Substantia nigra (tissue), 51 donors: ENCODE measurements at places on chromosomes 16 and 17.

DNA sequence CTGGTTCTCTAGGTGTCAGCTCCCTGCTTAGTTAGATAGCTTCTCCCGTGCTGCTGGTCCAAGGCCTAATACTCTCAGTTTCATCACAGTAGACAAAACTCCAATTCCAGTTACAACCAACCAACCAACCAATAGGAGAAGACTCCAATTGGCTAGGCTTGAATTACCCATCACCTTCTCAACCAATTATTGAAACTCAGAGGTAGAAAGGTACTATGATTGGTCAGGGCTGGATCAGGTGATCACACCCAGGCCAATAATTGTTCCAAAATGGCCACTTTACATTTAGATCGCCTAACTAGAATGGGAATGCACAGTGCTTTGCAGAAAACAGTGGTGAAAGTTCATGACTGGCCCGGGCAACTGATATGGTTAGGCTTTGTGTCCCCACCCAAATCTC lies 49.5 kb upstream of the CRHR1 start:
- no peak for DNase-seq

DNA sequence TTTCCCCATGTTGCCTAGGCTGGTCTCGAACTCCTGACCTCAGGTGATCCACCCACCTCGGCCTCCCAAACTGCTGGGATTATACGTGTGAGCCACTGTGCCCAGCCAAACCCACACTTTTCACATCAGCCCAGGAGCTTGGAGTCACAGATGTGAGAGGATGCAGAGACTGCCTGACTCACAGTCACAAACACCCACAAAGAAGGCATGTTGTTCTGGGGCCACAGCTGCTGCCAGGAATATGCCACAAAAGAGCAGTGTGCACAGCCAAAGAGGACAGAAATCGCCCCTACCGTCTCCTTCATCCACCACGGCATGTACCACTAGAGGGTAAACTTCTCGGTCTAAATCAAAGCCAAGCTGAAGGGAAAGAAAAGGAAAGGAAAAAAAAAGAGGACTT lies 25.1 kb upstream of the FOXJ1 start:
- DNase-seq: no peak

DNA sequence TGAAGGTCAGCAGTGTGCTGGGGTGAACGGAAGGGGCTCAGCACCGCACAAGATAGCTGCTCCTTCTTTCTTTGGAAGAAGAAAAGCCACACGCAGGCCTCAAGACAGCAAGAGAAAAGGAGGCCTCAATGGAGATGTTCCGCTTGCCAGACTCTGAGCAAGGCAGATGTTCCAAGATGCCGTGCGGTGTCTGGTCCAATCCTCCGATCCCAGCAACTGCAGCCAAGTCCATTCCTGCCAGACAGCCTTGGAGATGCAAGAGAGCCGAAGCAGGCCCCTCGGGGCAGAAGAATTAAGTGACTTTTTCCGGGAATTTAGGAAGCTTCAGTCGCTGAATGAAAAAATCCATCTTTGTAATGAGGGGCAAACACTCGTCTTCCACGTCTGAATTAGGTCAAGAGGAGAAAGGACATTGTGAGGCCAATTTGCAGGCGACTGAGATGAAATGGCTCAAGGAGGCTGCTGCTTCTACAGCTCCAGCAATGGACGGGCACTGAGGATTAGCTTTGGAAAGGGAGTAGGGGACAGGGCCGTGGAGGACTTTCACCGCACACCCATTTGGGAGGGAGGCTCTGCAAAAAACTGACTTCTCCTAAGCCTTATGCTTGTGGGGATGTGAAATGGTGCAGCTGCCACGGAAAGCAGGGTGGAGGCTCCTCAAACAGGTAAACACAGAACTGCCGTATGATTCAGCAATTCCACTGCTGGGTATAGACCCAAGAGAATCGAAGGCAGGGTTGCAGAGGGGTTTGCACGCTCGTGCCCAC lies 44.7 kb downstream of the RPH3AL start:
- DNase-seq: no peak

DNA sequence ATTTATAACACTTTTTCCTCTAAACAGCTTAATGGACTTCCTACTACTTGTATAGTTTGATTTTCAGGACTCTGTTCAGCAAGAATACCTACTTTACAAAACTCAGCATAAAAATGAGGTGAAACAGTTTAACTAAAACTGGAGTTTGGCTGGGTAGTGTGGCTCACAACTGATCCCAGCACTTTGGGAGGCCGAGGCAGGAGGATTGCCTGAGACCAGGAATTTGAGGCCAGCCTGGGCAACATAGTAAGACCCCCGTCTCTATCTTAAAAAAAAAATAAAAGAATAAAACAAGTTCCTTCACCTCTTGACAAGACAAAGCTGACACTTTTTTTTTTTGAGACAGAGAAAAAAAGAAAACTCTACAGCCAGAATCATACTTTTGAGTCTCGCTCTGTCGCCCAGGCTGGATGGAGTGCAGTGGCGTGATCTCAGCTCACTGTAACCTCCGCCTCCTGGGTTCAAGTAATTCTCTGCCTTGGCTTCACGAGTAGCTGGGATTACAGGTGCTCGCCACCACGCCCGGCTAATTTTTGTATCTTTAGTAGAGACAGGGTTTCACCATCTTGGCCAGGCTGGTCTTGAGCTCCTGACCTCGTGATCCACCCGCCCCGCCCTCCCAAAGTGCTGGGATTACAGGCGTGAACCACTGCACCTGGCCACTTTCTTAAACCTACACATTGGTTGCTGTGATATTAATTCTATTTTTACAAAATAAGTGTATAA lies 2.6 kb downstream of the PDF start:
- no peak for DNase-seq

GRCh38 chr17:79388556-79389295 lies 222.1 kb downstream of the RBFOX3 start:
- peak; percentile 56 for DNase-seq

- DNase-seq: peak; percentile 98
These were observed at the start of gene ALDOC for GRCh38 chr17:28576758-28577465. Gene ALDOC, minus strand, starts transcription at chr17:28576895. Its CDS starts 1,363 bp downstream, at chr17:28575532.

GRCh38 chr17:48429638-48430586 lies at the start of gene SKAP1:
Gene SKAP1, minus strand, starts transcription at chr17:48430214.
- DNase-seq: no peak

DNA sequence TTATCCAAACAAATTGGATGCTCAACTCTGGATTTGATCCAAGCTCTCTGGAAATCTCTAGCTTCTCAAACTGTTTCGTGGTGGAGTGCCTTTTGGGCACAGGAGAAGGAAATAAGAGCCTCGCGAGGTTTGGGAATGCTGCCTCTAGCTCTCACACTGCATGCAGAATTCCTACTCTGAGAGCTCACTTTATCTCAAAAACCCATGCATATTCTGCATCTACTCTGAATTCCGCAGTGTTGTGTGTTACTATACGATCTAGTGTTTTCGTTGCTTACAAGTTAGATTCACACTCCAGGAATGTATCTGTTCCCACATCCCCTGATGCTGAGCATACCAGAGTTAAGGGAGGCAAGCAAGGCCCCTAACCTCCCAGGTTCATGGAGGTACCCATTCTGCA lies 462.7 kb downstream of the WWOX start:
- no peak for DNase-seq

DNA sequence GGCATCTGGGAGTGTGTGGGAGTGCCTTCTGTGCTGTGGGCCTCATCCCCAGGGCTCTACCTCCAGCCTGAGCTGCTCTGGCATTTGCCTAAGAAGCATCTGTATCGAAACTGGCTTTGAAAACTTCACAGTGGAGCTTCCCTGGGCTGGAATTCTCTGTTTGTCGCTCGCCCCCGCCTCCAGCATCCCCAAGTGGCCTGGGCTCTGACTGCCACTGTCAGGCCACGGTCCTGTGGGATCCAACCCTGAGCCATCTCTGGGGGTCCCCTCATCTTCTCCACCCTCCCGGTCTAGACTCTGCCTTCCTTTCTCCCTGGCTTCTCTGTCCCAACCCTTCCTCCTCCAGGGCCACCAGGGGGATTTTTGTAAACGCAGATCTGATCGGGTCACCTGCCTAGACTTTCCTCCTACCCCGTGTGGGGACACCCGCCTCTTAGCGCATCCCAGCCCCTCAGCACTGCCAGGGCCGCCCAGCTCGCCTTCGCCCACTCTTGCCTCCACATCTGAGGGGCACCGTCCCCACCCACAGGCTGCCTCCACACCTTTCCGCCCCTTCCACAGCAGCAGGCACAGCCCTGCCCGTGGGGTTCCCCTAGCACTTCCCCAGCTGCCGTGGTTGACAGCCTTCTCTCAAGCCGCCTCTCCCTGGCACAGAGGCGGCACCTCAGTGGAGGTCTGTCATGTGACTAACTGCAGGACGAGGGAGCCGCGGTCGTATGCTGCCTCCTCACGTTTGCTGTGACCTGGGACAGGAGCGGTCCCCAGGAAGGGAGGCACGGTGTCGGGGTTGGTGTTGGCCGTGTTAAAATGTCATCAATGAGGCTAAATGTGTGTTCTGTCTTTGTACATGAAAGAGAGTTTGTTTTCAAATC lies 12.0 kb downstream of the TBC1D24 start:
- no peak for DNase-seq

DNA sequence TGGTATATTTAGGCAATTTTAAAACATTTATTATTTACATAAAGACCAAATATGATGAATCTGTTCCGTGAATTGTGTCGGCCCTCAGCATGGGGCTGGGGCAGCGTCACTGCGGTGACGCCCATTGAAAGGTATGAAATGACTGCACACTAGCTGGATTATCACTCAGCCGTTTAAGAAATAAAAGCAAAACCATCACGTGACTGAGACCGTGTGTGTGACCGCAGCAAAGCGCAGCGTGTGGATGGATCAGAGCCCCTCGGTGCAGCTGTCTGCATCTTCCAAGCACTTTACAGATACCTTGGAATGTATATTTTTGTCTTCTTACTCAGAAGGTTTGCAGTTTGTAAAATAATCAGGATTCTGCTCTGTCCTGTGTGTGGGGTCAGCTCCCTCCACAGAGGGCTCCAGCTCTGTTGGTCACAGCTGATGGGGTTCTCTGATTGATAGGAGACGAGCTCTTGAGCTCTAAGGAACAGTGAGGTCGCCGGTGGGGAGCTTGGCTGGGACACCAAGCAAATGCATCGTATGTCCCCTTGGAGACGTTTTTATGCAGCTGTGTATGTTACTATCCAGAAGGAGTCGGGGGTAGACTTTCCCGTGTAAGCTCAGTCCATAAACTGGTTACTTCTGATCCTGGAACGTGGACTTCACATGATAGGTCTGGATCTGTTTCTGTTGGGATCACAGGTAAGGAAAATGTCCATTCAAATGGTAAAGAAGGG lies 45.1 kb downstream of the WDR45B start:
- no peak for DNase-seq

DNA sequence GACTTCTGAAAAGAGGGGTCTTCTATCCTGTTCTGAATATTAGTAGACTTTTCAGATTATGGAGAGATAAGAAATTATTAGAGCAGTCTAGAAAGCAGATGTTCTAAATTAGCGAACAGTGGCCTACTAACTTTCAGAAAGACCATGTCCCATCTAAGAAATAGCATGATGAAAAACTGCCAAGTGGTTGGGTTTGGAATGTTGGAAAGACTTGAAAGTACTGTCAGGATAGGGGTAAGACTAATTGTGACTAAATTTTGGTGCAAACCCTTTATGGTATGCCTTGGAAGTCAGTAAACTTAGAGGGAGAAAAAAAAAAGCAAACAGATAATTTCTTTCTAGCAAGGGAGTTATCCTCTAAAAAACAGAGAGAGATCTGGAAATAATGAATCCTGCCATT lies 41.1 kb downstream of the TANGO6 start:
- DNase-seq: no peak

GRCh38 chr16:74568961-74569631 lies 37.8 kb downstream of the GLG1 start:
- DNase-seq: no peak

GRCh38 chr16:49834531-49835151 lies 21.3 kb downstream of the ZNF423 start:
- DNase-seq: peak; percentile 42

DNA sequence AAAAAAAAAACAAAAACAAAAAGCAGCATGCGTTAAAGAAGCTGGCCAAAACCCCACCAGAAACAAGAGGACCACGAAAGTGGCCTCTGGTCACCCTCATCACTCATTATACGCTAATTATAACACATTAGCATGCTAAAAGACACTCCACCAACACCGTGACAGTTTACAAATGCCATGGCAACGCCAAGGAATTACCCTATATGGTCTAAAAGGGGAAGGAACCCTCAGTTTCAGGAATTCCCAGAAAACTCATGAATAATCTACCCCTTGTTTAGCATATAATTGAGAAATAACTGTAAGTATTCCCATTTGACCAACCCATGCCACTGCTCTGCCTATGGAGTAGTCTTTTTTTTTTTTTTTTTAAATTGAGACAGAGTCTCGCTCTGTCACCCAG lies 77.6 kb downstream of the EMP2 start:
- DNase-seq: no peak

DNA sequence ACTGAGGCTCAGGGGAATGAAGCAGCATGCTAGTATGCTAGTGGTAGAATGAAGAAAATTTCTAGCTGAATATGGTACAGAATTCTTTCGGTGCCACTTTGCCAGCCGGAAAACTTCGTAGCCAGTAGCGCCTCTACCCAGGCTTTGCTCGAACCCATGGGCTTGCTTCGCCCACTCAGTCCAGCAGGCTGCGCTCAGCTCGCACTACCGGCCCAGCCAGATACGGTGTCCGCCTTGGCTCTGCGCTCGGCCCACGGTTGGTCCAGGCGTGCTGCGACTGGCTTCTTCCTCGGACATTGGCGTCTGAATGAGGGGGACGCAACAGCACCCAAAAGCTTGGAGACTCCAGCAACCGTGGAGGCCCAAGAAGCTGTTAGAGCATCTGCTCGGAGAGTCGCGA lies 372.5 kb upstream of the CDH8 start:
- DNase-seq: no peak

DNA sequence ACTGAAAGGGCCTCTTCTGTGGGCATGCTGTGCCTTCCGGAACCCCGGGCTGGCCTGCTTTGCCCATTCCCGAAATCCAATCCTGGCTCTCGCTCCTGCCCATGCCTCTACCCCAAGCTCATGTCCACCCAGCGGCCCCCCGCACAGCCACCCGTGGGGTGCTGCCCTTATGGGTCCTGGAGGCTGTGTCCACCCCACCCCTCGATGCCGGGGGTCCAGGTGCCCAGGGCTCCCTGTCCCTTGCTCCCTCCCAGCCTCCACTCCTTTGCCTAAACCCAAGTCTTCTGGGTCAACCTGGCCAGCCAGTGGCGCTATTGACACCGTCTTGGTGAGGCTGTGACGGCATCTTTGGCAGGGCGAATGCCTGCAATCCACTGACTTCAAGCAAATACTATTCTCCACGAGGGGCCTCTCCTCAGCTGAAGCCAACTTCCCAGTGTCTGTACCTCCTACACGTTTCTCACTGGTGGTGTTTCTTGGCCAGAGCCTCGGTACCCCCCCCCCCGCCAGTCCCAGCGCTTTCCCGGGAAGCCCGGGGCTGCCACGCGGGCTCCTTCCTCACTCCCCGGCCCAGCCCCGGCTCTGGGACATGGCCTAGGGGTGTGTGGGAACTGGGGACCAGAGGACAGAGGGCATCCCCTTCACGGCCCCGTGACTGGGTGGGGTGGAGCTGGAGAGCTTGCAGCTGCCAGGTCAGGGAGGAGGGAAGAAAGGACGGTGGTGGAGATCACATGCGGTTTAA lies 12.2 kb upstream of the DUS1L start:
- no peak for DNase-seq

GRCh38 chr16:14510939-14511799 lies 118.9 kb downstream of the PARN start:
- no peak for DNase-seq

GRCh38 chr17:36742267-36743000 lies 141.1 kb downstream of the MRM1 start:
- DNase-seq: no peak
